ENCODE measurements at places on chromosomes 2 and 18. TPM values are rescaled to one million over a fixed set of nuclear protein-coding genes. Genes with fewer than 3 reads are reported as not detected.

Gene BMP10
- not detected for total RNA-seq

Gene CABLES1
- total RNA-seq, result 1.3 TPM

Gene FBXO41
- 0.44 TPM for total RNA-seq

Gene HNMT
- 4.9 TPM for total RNA-seq

Gene NFATC1
- 1.7 TPM for total RNA-seq

Gene ZNF516
- 6.1 TPM for total RNA-seq

Gene ASB1
- 10.2 TPM for total RNA-seq

Gene ABCG8
- not detected for total RNA-seq

Gene NDC80
- total RNA-seq, result 24.5 TPM

Gene C2orf76
- total RNA-seq, result 16.3 TPM

Gene CBLN2
- total RNA-seq, result not detected

Gene IL36RN
- not detected for total RNA-seq

Gene OLA1
- total RNA-seq, result 175 TPM

Gene SRSF7
- total RNA-seq, result 165 TPM

Gene ALK
- total RNA-seq, result not detected

Gene CXCR1
- not detected for total RNA-seq

Gene SERPINB13
- total RNA-seq, result not detected

Gene RBKS
- total RNA-seq, result 4.4 TPM

Gene CRYGD
- total RNA-seq, result not detected

Gene RFX8
- not detected for total RNA-seq

Gene CXCR2
- total RNA-seq, result not detected

Gene ROCK2
- total RNA-seq, result 8.3 TPM

Gene L3MBTL4
- total RNA-seq, result 0.12 TPM

Gene EMX1
- 0.81 TPM for total RNA-seq

Gene TRIP12
- total RNA-seq, result 21.3 TPM

Gene PLCD4
- 4.3 TPM for total RNA-seq

Gene CCL20
- total RNA-seq, result 0.95 TPM

Gene IHH
- total RNA-seq, result not detected

Gene NEDD4L
- 39.1 TPM for total RNA-seq

Gene TTLL4
- total RNA-seq, result 1.9 TPM

Gene PDE6D
- 45.4 TPM for total RNA-seq

Gene ANKRD36B
- 6.4 TPM for total RNA-seq

Gene MAP3K2
- 15.7 TPM for total RNA-seq

Gene CCT7
- total RNA-seq, result 581 TPM

Gene CD207
- not detected for total RNA-seq

Gene APOB
- not detected for total RNA-seq

Gene CRYGC
- not detected for total RNA-seq

Measured in Caki2 (cell line).